Karpas-422 (cell line): ENCODE measurements at places on chromosomes 2 and 18.

DNA sequence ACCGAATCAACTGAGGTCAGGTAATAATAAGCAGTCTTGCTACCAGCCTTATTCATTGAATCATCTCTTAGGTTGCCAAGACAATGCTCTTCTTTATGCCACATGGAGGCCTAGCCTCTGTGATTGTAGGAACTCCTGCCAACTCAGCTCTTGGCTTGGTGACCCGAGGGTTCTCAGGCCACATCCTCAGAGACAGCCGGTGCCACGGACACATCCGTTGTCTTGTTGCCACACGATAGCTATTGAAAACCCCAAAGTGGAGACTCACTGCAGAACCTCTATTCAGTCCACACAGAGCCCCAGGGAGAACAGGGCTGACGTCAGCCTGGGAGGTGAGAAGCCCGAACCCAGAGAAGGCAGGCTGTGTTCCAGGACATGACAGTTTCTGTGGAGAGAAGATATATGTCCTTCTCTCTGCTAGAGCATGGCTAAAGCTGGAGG, 53.5 kb upstream of the TGFA start:
- no peak for DNase-seq

- no peak for DNase-seq
These were observed 17.2 kb upstream of the TNP1 start for GRCh38 chr2:216877085-216877484.

GRCh38 chr2:85995648-85996529, 107.1 kb upstream of the ST3GAL5 start:
- no peak for DNase-seq

DNA sequence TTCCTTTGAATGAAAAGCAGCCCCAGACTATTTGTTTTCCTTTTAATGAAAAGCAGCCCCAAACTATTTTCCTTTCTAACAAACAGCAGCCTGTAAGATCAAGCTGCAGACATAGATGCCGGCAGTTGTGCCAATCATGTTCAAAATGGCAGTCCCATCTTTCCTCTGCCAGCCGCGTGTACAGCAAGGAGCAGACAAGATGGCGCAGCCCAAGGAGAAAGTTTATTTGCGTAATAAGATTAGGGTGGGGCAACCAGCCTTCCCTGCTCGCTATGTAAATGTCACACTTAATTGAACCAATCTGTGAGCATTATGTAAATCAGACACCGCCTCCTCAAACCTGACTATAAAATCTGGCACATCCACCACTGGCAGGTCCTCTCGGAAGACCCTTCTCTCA, 226.0 kb downstream of the TGIF1 start:
- DNase-seq, result no peak

- DNase-seq, result no peak
These were observed 9.0 kb downstream of the HOXD8 start for GRCh38 chr2:176138526-176138922.

DNA sequence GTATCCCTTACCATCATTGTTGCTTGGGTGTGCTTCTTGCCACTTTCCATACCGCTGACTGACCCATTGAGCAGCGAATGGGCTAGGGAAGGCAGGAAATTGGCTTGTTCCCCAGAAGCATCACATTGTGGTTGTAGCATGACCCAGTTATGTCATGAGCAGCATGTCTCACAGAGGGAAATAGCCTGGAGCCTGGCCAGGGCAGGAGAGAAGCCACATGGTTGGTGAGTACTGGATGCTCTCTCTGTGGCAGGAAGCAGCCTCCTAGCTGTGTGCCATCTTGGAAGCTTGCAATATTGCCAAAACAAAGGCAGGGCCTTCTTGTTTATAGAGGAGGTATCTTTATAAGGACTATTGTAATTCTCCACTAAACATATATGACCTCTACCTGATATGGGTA, 482.6 kb downstream of the PIK3C3 start:
- DNase-seq, result no peak

DNA sequence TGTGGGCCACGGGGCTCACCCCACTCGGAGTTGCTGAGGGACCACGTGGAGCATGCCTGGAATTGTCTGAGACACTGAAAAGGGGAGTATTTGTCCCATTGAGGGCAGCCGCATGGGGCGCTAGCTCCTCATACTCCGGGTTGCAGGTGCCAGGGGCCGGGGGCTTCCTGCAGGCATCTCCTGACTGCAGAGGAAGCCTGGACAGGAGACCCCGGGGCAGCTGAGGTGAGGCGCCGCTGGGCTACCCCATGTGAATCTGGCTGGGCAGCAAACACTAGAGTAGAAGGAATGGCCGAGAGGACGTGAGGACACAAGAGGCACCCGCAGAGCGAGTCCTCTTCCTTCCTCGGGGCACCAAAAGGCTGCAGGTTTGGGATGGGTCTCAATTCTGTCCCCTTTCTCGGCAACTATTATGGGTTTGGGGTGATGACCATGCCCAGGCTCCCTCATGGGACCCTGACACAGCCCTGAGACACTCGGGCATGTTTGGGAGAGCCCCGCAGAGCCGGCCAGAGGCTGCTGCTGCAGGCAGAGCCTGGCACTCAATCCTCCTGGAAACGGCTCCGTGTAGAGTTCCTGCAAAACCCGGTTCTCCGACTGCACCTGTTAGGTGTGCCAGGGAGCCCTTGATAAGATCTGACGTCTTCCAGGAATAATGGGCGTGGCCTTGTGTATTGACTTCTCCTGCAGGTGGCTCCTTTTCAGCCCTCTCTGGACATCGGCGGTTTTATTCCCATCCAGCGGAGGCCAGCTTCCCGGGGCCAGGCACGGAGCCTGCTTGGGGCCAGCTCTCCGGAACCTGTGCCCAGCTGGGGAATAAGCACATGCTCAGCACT, 77.0 kb downstream of the CTIF start:
- no peak for DNase-seq

DNA sequence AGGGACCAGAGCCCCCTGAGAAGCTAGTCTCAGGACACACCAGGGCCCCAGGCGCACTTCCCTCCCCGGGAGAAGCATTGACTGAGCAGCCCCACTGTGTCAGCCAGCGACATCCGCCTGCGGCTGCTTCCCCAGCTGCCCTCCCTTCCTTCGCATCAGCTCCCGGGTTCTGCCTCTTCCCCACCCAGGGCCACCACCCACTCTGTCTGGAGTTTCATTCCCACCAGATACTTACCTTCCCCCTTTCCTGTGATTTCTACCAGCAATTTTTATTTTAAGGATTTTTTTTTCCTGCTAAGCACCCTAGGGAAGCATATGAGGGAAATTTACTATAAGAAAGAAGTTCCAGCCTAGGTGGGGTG, 99.2 kb downstream of the SMAD7 start:
- no peak for DNase-seq

- DNase-seq, result no peak
These were observed 50.1 kb downstream of the SPRED2 start for GRCh38 chr2:65382323-65382722.

- DNase-seq, result peak; percentile 75
These were observed 11.1 kb upstream of the DCTN1 start for GRCh38 chr2:74391209-74391579.

DNA sequence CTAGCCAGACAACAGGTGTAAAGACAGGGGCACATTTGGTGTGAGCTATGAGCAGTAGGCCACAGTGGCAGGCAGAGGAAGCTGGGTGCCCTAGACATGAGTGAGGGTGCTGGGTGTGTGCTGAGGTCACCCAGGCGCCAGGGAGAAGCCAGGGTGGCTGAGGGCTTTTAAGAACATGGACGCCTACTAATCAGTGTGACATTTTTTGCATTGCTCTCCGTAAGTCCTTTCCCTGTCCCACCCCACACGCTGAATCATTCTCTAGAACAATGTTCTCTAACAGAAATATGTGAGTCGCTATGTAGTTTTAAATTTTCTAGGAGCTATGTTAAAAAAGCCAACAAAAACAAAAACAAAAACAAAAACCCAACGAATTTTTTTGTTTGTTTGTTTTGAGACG, 204.5 kb upstream of the REV1 start:
- no peak for DNase-seq

DNA sequence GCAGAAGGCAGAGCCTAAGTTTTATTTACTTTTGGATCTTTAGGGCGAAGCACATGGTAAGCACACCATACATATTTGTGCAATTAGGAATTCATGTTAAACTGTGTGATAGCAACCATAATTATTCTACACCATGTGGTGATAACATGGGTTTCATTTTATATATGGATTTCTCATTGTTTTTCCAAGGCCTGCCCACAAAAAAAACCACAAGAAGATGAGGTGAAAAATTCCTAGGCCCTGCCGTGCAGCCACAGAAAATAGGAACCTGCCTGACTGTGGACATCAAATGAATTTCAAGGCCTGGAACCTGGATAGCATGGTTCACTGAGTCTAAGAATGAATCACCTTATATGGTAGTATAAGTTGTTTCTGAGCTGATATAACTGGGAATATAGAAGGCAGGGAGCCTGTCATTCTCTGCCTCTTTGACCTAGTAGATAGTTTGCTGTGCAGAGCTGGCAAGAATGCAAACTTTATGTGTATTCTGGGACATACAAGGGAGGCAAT, 22.4 kb upstream of the SSB start:
- no peak for DNase-seq

- DNase-seq, result no peak
These were observed 4.7 kb upstream of the TEX261 start for GRCh38 chr2:70999362-70999761.

DNA sequence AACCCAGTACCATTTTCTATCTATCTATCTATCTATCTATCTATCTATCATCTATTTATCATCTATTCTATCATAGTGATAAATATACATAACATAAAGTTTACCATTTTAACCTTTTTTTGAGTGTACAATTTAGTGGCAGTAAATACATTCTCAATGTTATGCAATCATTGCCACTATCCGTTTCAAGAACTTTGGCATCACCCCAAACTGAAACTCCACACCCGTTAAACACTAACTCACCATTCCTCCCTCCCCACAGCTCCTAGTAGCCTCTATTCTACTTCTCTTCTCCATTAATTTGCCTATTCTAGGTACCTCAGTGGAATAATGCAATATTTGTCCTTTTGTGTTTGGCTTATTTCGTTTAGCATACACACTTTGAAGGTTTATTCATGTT, 82.5 kb upstream of the KCNE4 start:
- DNase-seq, result no peak

DNA sequence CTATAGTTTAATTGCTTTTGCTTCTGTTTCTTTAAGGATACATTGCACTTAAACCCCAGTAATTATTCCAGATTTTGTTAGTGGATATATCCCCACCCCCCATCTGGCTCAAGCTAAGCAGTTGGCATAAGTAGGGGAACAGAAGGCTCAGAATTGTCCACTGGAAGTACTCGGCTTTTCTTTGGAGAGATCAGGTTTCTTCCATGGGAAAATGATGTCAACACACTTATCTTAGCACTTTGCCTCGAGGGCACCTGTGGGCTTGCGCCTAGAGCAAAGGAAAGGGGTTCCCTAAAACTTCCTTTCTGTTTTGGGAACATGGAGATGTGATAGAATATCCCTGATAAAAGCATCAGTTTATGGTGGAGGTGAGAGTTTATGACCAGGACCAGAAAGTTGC, 130.6 kb downstream of the FMNL2 start:
- DNase-seq, result no peak

DNA sequence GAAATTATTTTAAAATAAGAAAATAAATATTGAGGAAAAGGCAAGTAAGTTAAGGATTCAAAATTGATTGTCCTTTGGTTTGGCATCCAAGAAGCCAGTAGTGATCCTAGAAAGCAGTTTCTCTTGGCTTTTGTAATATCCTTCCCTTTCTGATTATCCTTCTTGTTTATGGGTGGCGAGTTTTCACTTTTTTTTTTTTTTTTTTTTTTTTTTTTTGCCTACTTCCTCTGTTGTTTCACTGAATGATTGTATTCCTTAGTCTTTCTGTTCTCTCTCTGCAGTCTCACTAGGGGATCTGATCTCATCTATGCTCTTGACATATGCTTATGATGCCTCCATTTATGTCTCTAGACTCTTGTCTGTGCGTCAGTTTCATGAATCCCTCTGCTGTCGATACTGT, 4.2 kb downstream of the NAPG start:
- DNase-seq, result no peak

DNA sequence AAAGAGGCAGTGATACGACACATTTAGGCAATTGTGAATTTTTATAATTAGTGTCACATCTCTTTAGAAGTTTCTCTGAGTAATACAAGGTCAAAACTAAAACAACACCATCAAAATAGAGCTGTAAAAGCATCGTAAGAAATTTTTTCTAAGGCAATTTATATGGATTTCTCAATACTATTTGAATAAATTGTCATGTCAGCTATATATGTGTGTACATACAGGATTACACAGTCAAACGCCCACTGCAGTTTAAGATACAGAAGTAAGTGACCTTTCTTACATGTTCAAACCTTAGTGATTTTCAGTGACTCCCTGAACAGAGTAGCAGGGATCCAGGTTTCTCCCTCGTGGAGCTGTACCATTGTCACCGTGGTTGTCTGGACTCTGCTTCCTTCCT, 129.1 kb upstream of the CBLN2 start:
- no peak for DNase-seq

GRCh38 chr2:136323935-136324334, 206.0 kb upstream of the CXCR4 start:
- no peak for DNase-seq

GRCh38 chr2:86617153-86617552, 6.5 kb downstream of the RNF103 start:
- DNase-seq, result no peak

- DNase-seq, result no peak
These were observed 118.2 kb downstream of the GBX2 start for GRCh38 chr2:236049981-236050380.

- no peak for DNase-seq
These were observed 13.2 kb downstream of the DYSF start for GRCh38 chr2:71466301-71467179.

DNA sequence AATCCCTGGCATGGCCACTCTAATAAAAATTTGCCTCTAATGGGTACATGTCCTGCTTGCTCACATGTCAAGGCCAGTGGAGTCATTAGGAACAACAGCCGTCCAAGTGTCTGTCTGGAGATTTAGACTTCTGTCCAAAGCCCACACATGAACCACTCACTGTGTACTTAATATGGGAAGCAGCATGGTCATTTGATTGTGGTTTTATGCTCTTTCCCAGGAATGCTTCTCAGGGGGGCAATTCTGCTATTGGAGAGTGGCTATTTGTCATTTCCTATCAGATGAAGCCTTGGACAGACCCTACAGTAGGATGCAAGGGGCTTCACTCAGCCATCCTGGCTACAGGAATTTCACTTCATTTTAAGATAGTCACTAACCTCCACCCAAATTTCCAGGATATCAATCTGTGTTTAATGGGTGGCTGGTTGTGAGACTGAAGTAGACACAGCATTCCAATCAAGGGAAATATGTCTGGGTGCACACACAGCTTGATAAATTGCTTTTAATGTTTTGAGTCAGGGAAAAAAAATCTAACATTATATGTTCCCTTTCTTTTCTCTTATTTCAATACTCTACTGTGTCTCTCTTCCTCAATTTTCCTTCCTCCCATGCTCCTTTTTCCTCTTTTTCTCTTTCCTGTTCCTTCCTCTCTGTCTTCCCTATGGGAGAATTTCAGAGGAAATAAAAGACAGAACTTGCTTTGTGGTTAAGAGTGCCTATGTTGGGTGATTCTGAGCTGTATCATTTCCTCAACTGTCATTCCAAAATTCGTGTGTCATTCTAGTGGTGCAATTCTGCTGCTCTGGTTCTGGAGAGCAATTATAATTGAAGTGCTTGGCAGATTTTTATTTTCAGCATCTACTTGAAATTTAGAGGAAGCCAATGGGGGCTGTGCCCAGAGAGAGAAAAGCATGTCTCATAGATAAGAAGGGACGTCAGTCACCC, 320.1 kb downstream of the OSR1 start:
- DNase-seq, result no peak

- no peak for DNase-seq
These were observed 21.1 kb downstream of the METTL8 start for GRCh38 chr2:171412571-171413175.
